Vagina (tissue), 2 donors: ENCODE measurements at places on chromosomes 5 and 9.

DNA sequence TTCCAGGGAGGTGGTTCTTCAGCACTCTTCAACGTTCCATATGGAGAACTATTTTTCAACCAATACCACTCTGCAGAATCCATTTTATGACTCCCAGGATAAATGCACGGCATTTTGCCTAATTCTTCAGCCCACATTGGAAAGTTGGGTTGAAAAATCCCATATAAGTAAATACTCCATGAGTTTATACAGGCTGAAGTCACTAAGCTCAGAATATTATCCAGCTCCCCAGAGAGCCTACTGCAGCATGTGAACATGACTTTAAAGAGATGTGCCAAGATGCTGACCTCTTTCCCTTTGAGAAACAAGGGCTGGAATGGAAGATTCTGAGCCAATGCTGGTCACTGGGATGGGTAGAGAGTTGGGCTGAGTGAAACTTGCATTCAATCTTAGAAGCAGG, 111.9 kb upstream of the SLIT3 start:
- peak overlapping the region; percentile 32 for H3K27ac ChIP-seq
- peaks cover 17% of the 10 kb centered on the region for H3K4me1 ChIP-seq
- DNase-seq, result no peak
- H3K36me3 ChIP-seq, result no peaks in the 10 kb centered on the region
- no peak overlapping the region for H3K4me3 ChIP-seq
- H3K27me3 ChIP-seq, result no peaks in the 10 kb centered on the region

GRCh38 chr9:81814794-81815464, 113.3 kb upstream of the SPATA31D4 start:
- DNase-seq, result no peak
- H3K27me3 ChIP-seq, result no peaks in the 10 kb centered on the region
- no peak overlapping the region for H3K4me3 ChIP-seq
- peaks cover 4% of the 10 kb centered on the region for H3K4me1 ChIP-seq
- H3K36me3 ChIP-seq, result no peaks in the 10 kb centered on the region

GRCh38 chr5:174609116-174609515, 115.3 kb upstream of the MSX2 start:
- no peak for DNase-seq
- no peaks in the 10 kb centered on the region for H3K36me3 ChIP-seq
- no peak overlapping the region for H3K27ac ChIP-seq
- no peak overlapping the region for H3K4me3 ChIP-seq
- H3K27me3 ChIP-seq, result no peaks in the 10 kb centered on the region
- H3K4me1 ChIP-seq, result no peaks in the 10 kb centered on the region

DNA sequence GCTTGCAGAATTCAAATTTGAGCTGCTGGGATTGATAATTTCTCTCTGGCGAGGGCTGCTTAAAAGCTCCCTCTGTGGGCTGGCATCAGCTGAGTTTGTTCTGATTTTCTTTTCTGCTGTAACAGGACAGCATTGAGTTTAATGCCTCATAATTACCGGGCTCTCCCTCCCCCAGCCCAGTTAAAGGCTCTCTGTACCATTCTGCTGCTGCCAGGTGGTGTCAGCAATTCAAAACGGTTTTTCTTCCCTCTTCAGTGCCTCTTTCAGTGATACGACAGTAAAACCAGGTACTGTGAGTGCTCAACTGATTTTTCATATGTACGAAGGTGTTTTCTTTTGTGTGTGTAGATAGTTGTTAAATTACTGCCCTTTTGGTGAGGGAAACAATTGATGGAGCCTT, 509.3 kb upstream of the CTNND2 start:
- no peak overlapping the region for H3K4me3 ChIP-seq
- H3K36me3 ChIP-seq, result no peaks in the 10 kb centered on the region
- no peaks in the 10 kb centered on the region for H3K27me3 ChIP-seq
- no peak for DNase-seq

- H3K4me3 ChIP-seq, result no peak overlapping the region
- H3K27me3 ChIP-seq, result no peaks in the 10 kb centered on the region
- no peaks in the 10 kb centered on the region for H3K36me3 ChIP-seq
- peak overlapping the region; percentile 91 for H3K27ac ChIP-seq
- peaks cover 32% of the 10 kb centered on the region for H3K4me1 ChIP-seq
Observed at GRCh38 chr5:147446523-147446922, 63.3 kb downstream of the DPYSL3 start.
